Stimulated activated CD4-positive, alpha-beta T cell treated with anti-CD3 and anti-CD28 coated beads, Interleukin-1b, Interleukin-23, amount 100 ng/mL, for 1 hour (primary cell): ENCODE measurements at places on chromosomes 5 and 9.
A peak's percentile ranks its signal among the peaks of the same experiment; 100 is the strongest.

GRCh38 chr9:95373782-95374487 is 56.4 kb upstream of the FANCC start:
- no peak for DNase-seq

DNA sequence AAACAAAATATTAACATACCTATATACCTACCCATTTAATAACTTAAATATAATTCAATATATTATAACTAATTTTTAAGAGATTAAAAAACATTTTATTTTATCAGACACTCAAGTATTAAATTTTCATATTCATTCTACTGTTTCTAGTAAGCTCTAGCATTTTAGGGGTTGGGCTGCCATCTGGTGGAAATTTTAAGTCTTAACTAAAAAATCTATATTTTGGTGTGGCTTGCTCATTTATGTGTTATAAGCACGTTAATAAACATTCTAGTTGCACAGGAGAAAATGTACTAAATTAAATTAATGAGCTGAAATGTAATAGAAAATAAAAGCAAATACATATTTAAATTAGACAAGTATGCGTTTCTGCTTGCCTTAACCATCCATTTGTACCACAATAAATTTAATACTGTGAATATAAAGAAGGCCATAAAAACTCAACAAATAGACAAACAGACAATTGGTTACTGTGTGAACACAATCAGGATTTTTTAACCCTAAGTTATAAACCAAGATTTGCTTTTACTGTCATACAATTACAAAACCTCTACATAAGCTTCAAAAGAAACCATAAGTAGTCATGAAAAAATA is 1728.3 kb upstream of the CDH9 start:
- DNase-seq = no peak

GRCh38 chr5:124860291-124860655 is 113.8 kb upstream of the ZNF608 start:
- no peak for DNase-seq

DNA sequence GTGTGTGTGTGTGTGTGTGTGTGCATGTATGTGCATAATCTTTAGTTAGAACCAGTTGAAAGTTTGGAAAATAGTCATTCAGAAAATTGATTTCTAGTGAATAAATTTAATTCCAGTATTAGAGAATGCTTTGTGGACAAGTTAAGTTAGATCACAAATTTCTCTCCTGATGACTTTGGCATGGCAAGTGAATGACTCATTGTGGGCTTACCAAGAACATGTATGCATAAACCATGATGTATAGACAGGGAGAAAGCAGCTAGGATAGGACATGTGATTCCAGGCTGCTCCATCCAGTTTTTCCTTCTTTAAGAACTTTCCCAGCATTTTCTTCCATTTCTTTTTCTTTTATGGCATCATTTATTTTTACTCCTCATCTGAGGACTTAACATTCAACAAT is 85.7 kb upstream of the SGCD start:
- no peak for DNase-seq

DNA sequence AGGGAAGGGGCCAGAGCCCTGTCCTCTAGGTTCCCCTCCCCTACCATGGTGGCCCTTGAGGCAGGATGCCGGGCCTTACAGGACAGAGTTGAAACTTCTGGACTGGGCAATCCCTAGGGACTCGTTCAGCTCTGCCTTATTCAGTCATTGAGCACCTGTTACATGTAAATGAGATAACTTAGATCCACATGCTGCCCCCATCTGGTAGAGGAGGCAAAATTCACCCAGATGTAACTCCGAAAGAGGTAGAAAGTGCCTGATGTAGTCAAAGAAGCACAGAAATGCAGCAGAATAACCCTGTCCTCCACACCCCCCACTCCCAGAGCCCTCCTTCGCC is 1.5 kb downstream of the GGTA1 start:
- peak; percentile 4 for DNase-seq

DNA sequence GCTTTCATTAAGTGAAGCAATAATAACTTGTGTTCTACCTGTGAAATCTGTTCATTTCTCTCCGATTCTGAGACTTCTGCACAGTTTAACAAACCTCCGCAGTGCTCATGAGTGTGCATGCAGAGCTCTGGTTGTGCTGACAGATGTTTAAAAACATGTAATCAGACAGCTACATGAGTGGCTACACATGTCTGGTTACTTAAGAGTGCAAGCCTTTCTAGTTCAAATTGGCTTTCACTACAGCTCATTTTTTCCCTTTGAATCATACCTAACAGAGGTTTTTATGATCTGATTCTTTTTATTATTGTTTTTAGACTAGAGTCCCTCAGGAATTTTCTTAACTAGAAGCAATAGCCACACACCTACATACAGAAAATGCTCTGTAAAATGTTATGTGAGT is 310.2 kb downstream of the ARRDC3 start:
- DNase-seq = no peak

DNA sequence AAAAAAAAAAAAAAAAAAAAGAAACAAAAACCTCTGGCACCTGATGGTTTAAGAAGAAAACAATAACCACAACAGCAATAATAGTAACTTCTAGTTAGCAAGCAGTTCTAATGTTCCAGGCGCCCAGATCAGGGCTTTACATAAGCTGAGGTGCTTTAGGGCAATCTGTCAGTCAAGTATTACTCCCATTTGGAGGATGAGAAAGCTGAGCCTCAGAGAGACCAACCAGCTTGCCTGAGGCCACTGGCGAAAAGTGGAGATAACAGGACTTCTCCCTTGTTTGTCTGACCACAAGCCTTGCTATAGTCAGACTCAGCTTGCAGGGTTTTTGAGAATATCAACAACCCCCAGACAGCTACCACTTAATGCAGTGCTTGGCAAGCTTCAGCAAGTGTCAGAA is 83.5 kb upstream of the BOD1 start:
- no peak for DNase-seq

GRCh38 chr9:34771007-34771406 is 61.1 kb upstream of the CCL21 start:
- DNase-seq = no peak

GRCh38 chr9:84330246-84330645 is 10.3 kb downstream of the SLC28A3 start:
- no peak for DNase-seq

DNA sequence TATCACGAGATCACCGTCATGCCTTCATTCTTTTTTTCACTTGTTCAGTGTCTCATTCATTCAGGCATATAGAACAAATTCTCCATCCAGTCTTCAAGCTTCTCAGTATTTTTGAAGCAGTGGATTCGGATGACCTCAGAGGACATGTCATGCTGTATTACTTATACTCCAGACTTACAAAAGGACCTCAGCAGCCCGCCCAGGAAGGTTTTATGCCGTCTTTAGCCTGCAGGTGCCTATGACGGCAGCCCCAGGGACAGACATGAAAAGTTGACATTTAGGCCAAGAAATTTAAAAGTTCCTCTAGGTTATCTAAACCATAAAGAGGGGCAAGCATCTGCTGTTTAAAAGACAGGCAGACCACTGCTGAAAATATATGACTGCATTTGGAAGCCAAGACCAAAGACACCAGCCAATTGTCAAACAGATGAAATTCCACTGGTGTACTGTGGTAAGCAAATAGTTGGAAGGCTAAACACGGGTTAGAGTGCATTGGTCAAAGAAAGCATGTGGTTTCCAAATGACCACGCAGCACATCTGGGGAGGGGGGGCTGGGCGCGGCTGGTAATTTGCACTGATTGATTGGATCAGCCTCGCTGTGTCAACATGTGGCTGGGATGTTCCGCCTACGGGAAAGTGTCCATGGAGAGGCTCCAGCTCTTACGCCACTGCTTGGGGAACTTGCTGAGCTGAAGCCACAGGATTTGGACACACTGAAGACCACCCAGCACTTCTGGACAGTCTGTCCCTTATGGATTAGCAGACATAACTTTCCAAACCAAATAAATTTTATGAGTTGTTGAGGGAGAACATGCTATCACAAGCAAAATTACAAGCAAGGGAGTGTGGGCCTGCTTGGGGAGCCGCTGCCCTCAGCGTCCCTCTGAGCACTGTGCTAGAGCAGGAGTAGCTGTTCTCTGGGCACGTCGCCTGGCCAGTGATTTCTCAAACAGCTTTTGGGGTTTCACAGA is 173.6 kb downstream of the FANCC start:
- DNase-seq = no peak

DNA sequence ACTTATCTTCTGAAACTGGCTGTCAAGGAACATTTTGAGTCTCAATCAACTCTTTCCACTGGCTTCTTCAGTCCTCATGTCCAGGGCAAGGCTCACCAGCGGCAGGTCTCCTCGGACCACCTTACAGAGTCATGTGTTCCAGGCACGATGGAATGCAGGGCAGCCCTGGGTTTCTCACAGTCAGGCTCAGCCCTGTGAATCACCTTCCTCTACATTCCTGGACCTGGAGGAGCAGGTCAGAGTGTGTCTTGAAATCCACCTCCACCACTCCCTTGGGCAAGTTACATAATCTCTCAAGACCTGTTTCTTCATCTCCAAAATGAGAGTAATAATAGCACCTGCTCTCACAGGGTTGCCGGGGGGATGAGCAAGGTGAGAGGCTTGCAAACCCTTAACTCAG is 16.0 kb downstream of the ENC1 start:
- DNase-seq = no peak

GRCh38 chr5:85896514-85896913 is 721.2 kb upstream of the COX7C start:
- no peak for DNase-seq

DNA sequence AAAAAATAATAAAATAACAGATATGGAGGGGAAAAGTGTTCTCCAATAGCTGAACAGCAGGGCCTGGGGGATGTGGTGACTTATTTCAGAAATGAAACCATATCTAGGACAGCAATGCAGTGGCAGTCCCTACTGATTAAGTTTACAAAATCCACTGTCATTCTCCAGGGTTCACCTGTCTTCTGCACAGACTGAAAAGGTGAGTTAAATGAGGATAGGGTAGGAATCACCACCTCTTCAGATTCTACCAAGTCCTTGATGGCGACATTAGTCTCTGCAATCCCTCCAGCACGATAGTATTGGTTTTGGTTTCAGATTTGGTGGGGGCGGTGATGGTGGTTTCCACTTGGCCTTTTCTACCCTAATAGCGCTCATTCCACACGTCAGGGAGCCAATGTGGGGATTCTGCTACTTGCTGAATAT is 32.3 kb upstream of the NPM1 start:
- no peak for DNase-seq

GRCh38 chr5:44387921-44388320 is 1.3 kb downstream of the FGF10 start:
- DNase-seq = no peak

GRCh38 chr5:88734191-88734640 is 148.8 kb downstream of the MEF2C start:
- DNase-seq = no peak

GRCh38 chr9:134275375-134275774 is 50.9 kb upstream of the RXRA start:
- DNase-seq = no peak

DNA sequence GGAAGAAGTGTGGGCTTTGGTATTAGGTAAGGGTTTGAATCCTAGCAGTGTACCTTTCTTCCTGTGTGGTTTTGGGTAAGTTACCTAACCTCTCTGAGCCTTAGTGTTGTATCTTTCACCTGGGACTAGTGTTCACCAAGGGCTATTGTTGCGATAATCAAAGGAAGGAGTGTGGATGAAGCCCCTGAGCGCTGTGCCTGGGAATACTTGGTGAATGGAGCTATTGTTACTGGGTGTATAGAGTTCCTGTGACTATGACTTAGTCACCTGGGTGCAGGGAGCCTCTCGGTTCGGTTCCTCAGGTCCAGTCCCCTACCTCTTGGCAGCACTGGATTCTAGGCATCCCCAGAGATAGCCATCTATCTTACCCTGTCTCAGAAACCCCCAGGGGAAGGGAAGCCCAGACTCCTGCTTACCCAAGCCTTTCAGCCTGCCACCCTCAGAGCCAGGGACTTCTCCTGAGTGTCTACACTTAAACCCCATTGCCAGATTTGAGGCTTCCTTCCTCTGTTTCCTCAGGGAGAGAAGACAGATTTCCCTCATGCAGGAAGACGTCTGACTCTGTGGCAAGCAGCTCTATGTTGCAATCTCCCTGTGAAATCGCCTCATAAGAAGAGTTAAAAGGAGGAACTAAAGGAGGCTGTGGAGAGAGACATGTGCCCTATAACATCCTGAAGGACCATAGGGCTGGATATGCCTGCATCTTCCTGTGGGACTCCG is 181.0 kb upstream of the PITX1 start:
- no peak for DNase-seq

GRCh38 chr9:130542457-130543228 is 36.7 kb upstream of the FUBP3 start:
- no peak for DNase-seq
